ENCODE measurements at places on chromosomes 7 and 10. TPM values are rescaled to one million over a fixed set of nuclear protein-coding genes. Genes with fewer than 3 reads are reported as not detected.

DNA sequence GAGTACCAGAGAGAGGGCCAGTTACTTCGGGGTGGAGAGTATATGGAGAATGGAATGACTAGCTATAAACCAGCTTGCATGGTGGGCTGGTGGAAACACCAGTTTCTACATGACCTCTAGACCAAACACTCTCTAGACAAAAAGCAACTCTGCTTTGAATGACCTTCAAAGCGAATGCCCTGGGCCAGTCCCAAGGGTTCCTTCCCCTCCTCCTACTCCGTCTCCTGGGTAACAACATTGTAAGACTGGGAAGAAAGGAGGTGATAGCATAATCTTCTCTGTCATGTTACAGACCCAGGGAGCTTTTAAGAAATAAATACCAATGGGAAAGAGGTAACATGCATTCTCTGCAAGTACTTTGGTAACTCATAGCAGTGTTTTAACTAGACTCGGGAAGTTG lies 7.4 kb downstream of the HK1 start:
- no peak for DNase-seq

DNA sequence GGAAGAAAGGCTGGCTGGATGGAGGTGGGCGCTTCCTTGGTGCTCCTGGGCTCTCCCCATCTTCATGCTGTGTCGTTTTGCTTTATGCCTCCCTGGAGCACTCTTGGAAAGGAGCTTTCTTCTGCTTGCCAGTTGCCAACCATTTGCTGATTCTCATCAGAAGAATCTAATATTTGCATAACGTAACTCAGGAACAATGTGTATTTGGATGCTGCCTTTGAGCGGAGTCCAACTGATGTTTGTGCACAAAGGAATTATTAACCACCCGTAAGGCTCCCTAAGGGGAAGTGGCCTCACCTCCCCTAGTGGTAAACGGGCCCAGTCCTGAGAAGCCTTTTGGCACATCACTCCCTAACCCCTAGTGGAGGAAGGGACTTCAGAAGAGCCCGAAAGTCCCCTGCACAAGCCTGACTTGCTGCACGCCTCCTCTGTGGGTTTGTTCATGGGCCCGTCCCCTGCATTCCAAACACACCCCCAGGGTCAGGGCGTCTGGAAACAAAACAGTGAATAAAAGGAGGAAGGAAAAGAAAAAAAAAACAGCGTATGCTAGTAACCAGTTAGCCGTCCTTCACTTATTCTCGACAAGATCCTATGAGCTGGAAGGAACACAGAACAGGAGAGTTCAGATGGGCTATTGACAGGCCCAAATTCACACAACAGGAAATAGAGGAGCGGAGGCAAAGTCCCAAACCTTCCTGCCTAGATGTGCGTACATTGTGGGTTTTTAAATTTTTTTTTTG lies 602.2 kb downstream of the LRMDA start:
- DNase-seq, result no peak

DNA sequence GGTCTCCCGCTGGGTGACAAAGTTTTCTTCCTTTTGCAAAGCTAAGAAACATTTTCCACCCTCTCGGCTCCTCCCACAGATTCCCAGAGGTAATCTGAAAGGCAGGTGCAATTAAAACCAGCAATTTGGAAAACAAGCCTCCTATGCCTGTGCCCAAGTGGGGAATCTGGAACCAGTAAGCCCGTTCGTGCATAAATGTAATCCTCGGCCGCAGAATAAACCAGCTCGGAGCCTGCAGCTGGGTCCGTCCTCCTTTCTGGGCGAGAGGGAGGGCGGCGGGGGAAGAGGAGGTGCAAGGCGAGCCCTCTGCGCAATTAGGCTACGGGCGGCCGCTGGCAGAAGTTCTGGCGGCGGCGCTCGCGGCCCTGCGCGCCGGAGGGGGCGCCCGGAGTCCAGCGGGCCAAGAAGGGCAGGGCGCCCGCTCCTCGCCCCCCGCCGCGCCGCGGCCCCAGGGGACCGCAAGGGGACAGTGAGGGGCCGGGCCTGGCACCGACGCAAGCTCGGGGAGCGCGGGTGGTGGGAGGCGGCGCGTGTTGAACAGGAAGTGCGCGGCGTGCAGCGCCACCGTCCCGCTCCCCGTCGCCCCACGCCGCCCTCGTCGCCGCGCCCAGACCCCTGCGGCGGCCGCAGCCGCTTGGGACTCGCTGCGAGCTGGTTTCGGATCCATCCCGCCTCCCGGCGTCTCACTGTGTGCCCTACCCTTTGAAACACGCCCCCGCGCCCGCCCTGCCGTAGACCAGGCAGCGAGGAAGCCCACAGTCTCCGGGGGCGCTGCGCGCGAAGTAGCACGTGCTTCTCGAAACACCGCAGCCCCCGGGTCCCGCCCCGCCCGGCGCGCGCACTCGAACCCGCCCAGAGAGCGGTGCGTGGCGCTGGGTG lies at the start of gene PRKAG2:
TSS of gene PRKAG2 (minus strand) at position 217 of the 879 bp plus-strand sequence. CDS start 495 bp downstream, outside the sequence.
- DNase-seq, result peak; percentile 80

DNA sequence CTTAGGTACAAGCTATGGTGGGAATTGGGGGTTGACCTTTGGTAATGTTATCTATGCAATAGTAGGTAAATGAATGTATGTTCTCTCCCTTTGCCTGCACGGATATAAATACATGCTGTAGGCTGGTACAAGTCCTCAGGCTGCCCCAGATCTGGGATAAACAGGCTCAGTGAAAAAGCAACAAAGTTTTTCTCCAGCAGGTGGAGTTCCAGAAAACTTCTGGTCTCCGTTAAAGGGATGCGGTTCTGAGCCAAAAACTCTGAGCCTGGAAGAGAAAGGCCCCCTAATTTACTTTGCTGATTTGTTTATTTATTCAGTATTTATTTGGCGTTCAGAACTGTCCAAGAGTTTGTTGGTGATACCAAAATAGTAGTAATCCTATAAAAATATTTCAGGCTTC lies 204.7 kb downstream of the ADRA2A start:
- no peak for DNase-seq

GRCh38 chr7:151024435-151025056 lies at the start of gene ATG9B:
Gene ATG9B (minus strand): TSS chr7:151024494. CDS start chr7:151024423, 71 bp downstream.
- DNase-seq, result no peak

GRCh38 chr10:110684800-110685446 lies 40.8 kb downstream of the RBM20 start:
- no peak for DNase-seq

- no peak for DNase-seq
These were observed 87.4 kb downstream of the INPP5A start for GRCh38 chr10:132624847-132625471.

DNA sequence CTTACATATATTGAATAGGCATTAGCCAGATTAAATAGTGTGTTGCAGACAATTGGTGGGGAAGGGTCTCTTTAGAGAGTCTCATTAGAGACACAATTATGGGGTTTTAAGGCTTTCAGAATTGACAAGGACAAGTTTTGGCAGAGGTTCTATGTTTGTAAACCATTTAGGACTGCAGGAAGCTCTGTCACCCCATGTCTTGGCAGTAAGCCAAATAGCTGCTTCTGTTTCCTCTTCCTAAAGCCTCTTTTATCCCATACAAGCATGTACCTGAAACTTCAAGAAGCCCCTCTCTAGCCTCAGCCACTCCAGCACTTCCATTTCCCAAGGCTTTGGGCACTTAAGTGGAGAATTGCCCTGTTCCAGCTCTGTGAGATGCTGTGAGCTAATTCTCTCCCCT lies 21.8 kb upstream of the LRRC4 start:
- no peak for DNase-seq

- peak; percentile 34 for DNase-seq
These were observed 30.4 kb upstream of the PPIF start for GRCh38 chr10:79316671-79317431.

GRCh38 chr7:122984021-122984420 lies 11.5 kb downstream of the TAS2R16 start:
- no peak for DNase-seq

GRCh38 chr7:143345428-143345900 lies 17.0 kb downstream of the FAM131B start:
- DNase-seq, result peak; percentile 63

GRCh38 chr10:58512491-58513187 lies at the start of gene BICC1:
Gene BICC1 (plus strand): TSS chr10:58512872. CDS start chr10:58513144, 272 bp downstream.
- no peak for DNase-seq

TMEM213 gene
- total RNA-seq, result not detected

WIPF3 gene
- 0.83 TPM for total RNA-seq

UPK3B gene
- 5.2 TPM for total RNA-seq

ANKRD30A gene
- total RNA-seq, result not detected

WDFY4 gene
- total RNA-seq, result 102 TPM

EIF5AL1 gene
- not detected for total RNA-seq

FKBP6 gene
- total RNA-seq, result not detected

ADIRF gene
- total RNA-seq, result 86.6 TPM

Data from Peyer's patch (tissue), 4 donors.